ENCODE measurements at places on chromosomes 4 and X.

GRCh38 chrX:152642931-152643564 is 5.4 kb downstream of the GABRQ start:
- DNase-seq, result no peak

- DNase-seq, result no peak
These were observed 40.2 kb downstream of the FHDC1 start for GRCh38 chr4:152976212-152976761.

DNA sequence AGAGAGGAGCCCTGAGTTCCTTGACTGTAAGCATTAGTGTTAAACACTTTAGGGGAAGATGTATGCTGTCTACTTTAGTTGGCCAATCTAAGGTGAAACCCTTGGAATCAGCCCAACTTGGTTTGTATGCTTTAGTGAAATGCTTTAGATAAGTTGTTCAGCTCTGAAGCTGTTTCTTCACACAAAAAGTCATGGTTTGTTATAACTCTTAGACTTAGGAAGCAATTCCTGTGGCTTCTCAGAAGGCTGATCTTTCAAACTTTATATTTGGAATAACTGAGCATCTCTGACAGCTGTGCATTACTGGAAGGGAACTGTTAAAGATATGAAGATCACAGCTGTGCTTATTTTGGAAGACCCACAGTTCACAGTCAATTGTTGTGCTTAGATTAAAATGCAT is 714.1 kb downstream of the FAT4 start:
- DNase-seq, result no peak

GRCh38 chr4:172813359-172813923 is 355.2 kb upstream of the GALNT7 start:
- DNase-seq, result no peak

DNA sequence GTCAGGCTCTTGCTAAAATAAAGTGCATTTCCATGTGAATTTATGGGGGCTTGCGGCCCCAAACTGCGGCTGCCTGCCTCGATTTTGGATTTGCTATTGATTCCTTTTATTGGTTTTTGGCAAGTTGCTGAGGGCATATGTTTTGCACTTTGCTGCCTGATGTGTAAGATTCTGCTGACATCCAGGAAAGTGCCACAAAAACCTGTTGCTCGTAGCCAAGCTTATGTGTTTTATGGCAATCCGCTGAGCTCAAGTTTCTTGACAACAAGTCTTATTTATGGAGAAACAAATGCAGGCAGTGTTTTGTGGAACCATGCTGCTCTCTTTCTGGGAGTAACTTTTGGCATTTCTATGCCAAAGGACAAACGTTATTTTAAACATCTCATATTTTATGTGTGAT is 97.3 kb upstream of the DDIT4L start:
- DNase-seq, result no peak

GRCh38 chr4:85610450-85610849 is 135.5 kb downstream of the ARHGAP24 start:
- DNase-seq, result no peak

DNA sequence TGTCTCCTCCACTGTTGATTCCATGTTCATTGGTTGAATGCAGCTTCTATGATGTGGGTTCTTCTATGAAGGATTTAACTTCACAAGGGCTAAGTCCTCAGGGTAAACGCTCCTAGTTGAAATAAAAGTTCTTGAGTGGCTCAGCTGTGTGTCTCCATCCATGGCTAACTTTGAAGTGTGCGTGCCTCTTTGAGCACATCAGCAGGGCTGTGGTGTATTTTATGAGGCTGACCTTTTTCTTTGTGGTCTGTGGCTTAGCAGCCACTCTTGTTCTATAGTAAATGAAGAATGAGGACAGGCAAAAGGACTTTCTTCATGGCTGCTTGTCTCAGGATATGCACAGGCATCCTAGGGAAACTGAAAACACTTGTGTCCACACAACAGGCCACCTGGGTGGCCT is 88.5 kb downstream of the KIT start:
- DNase-seq, result no peak

DNA sequence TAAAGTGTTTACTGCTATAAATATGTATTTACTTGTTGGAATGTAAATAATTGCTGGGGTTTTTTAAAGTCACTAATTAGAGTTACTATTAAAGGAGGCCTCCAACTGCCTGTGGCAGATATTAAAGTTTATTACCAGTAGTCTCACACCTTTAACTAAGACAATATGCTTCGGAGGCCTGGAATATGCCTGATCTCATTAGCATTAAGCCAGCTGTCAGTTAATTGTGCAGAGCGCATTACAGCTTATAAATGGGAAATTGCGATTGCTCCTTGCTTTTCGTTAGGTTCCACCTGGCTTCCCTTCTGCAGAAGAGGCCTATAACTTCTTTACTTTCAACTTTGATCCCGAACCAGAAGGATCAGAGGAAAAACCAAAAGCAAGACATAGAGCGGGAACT is 41.3 kb downstream of the CC2D2A start:
- no peak for DNase-seq

DNA sequence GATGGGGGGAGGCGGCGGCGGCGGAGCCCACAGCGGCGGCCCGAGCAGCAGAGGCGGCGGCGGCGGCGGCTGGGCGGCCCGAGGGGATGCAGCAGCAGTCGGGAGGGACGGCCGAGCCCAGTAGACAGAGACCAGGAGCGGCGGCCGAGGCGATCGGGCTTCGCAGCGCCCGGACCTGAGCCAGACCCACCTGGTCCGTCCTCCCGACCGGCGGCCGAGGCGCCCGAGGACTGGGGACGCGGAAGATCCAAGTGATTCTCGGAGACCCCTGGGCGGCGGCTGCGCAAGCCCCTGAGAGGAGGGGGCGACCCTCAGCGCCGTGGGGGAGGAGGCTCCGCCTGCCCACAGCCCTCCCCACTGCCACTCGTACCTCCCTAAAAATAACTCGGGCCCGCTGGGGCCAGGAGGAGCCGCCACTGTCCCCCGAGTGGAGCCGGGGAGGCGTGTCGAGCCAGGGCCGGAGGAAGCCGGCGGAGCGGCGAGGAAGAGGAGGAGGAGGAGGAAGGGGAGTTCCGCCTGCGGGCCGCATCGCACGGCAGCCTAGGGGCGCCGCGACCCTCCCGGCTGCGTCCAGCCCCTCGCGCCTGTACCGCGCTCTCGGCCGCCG is 608 bp downstream of the RAPGEF2 start:
- no peak for DNase-seq

- DNase-seq, result peak; percentile 35
These were observed 5.2 kb downstream of the MAP9 start for GRCh38 chr4:155371432-155372043.

- peak; percentile 40 for DNase-seq
These were observed 142.6 kb upstream of the PPARGC1A start for GRCh38 chr4:24032371-24032989.

DNA sequence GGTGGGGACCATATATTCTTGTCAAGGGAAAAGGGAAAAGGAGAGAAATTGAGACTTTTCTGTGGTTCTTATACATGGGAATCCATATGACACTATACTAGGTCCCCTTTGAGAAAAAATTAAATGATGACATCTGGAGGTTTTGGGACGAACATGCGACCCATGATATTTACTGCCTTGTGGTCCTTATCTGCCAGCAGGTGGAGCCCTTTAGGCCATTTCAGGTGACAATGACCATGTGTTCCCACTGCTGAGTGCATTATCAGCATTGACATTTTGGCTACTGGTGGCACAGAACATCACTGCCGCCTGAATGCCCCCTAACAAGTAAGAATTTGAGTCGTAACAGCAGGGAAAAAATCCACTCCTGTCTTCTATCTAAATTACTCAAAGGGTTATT is 843.4 kb downstream of the FSTL5 start:
- peak; percentile 54 for DNase-seq

GRCh38 chrX:19740744-19741143 is 146.7 kb downstream of the SH3KBP1 start:
- no peak for DNase-seq

- DNase-seq, result no peak
These were observed 197.1 kb downstream of the SPRY1 start for GRCh38 chr4:123593655-123594054.

GRCh38 chr4:4640692-4641091 is 98.8 kb upstream of the STX18 start:
- peak; percentile 71 for DNase-seq

GRCh38 chr4:142130666-142131065 is 494.3 kb downstream of the IL15 start:
- DNase-seq, result no peak

- DNase-seq, result no peak
These were observed 594.7 kb downstream of the RAPGEF2 start for GRCh38 chr4:159697322-159698283.

GRCh38 chr4:114005569-114006442 is 26.4 kb upstream of the ARSJ start:
- DNase-seq, result no peak

- peak; percentile 73 for DNase-seq
These were observed 44.7 kb upstream of the FGF13 start for GRCh38 chrX:138756234-138756633.

- no peak for DNase-seq
These were observed 134.1 kb downstream of the KLHL34 start for GRCh38 chrX:21524008-21524407.

- no peak for DNase-seq
These were observed 43.5 kb downstream of the COQ2 start for GRCh38 chr4:83241132-83241531.

DNA sequence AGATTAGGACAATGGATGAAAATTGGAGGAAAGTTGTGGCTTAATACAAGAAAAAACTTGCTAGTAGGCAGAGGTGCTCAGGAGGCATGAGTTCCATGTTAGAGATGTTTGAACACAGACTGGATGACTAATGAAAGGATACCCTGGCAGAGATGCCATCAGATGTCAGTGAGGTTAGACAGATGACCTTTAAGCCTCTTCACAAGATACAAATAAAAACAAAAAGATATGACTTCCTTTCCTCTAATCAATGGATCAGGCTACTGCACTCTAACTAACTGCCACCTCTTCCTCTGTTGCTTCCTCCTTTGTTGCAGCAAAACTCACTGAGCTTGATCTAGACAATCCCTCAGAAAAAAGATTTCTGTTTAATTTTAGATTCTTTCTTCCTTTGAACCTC is 14.7 kb downstream of the STAP1 start:
- no peak for DNase-seq

DNA sequence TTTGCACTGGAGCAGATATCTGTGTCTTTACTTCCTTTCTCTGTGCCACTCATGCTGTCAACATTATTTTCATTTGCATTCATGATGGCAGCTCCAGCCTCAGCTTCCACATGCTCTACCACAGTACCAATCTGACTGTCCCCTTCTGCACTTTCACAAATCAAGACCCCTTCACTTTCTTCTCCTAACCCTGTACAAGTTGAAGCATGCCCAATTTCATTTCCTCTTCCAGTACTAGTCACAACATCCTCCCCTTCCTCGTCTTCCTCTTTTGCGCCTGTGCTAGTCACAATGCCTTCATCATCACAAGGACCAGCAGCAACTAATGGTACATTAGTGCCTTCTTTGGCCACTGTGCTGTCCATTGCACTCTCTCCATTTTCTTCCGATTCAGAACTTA is 26.5 kb downstream of the BOD1L1 start:
- no peak for DNase-seq

GRCh38 chrX:10570601-10571000 is 49.8 kb downstream of the MID1 start:
- no peak for DNase-seq

GRCh38 chr4:75102787-75103085 is 169.8 kb downstream of the PARM1 start:
- no peak for DNase-seq

DNA sequence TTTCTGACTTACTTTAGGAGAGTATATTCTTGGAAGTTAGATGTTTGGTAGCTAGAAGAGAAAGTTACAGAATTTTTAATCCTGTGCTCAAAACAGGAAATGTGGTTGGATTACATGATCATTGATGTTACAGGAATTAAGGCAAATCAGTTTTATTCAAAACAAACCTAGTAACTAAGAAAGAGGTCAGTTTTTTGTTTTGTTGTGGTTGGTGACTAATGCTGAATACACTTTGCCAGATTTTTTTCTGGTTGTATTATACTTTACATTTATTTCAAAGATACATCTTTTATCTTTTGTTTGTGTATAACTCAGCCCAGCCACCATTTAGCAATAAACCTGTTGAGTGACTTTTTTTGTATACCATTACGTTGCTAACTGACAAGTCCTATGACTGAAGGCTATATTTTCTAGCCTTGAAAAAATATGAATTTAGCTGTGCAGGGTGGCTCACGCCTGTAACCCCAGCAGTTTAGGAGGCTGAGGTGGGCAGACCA is 116.7 kb downstream of the KLHL8 start:
- DNase-seq, result no peak

- DNase-seq, result no peak
These were observed 100.7 kb downstream of the PDGFC start for GRCh38 chr4:156870861-156871260.

- DNase-seq, result no peak
These were observed 30.6 kb upstream of the CLNK start for GRCh38 chr4:10715135-10715534.

DNA sequence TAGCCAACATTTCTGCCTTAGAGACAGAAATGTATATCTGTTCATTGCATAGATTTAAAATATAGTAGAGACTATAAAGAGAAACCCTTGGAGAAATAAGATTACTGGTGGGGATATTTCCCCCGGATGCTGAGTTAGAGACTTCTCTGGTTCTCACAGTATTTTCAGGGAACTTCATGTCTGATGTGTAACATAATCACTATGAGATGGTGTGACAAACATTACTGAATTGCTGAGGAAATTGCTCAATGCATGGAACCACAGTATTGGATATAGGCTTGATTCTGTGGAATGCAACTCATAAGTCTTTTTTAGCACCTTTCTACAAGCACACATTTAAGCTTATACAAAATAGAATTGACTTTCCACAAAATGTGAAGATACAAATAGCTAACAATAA is 152.7 kb downstream of the SOWAHB start:
- DNase-seq, result no peak

GRCh38 chr4:164210377-164210776 is 543.6 kb upstream of the SMIM31 start:
- no peak for DNase-seq

- DNase-seq, result peak; percentile 29
These were observed 85.9 kb upstream of the ACSL4 start for GRCh38 chrX:109818976-109819375.

GRCh38 chrX:153944140-153944799 is at the start of gene RENBP:
TSS of gene RENBP (minus strand) at chrX:153944643. CDS start at chrX:153944610, 33 bp downstream.
- peak; percentile 76 for DNase-seq

DNA sequence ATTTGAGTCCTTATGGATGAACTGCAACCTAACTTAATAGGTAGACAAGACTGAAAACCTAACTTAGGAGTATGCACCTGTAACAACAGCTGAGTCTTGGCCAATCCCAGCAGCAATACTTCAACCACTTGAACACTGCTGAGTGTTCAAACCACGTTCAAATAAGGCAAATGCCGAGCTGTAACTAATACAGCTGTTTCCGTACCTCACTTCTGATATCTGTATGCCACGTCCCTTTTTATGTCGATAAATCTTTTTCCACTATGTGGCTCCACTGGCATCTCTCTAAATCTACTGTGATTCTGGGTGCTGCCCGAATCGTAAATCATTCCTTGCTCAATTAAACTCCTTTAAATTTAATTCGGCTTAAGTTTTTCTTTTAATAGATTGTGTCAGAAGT is 459.7 kb downstream of the INPP4B start:
- no peak for DNase-seq

DNA sequence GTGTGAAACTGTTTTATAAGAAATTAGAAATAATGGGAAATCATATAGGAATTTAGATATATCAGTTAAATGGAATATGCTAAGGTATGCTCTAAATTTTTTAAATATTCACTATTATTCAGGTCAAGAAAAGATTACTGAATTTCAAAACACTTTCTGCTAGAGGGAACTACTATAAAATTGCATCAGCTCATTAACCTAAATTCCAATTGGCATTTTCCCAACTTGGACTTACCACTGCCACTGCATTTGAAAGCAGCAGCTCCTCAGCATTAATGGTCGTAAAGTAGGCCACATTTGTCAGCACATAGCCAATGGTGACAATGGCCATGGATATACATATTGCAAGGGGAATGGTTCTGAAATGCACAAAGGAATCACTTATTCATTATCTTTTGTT is 57.3 kb downstream of the SLC7A11 start:
- no peak for DNase-seq
